AG08395 (cell line): ENCODE measurements at places on chromosomes 7 and 10.
A peak's percentile ranks its signal among the peaks of the same experiment; 100 is the strongest.

GRCh38 chr7:2715341-2716231, 27.6 kb downstream of the AMZ1 start:
- no peak for DNase-seq

DNA sequence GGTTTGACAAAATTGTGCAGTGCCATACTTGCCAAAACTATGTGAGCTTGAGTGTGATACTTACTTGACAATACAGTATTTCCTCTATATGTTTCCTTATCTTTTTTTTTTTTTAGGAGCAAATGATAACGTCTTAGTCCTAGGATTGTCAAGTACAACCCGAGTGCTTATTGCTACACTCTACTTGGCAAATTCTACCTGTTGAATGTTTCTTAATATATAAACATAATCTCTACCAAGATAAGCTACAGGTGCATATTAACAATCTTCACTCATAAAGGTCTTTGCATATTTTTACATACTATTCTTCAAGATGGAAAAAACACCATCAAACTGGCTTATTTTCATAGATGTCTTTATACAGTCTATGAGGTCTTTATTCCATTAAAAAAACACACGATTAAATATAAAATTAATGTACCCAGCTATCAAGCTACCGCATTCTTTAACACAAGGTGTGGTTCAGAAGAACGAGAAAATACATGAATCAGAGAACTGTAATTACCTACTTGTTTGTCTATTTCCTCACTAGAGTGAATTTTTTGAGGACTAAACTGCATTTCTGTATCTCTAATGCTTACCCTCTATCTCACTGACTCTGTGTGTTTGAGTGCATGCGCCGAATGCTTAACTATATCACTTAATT, 76.1 kb upstream of the PDSS1 start:
- DNase-seq, result no peak

DNA sequence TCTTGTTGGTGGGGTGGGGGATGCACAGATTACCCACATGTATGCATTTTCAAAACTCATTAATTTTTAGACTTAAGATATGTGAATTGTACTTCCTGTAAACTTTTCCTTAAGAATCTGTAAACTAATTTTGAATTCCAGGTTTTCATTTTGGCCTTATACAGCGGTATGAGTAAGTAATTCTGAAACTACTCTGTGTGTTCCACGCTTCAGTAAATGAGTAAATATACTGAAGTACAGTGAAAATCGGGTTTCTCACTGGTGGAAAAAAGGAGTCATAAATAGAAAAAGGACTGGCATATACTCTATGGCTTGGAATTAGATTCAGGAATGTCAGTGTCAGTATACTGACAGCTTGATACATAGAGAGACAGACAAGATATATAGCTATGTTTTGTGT, 72.8 kb downstream of the CTTNBP2 start:
- DNase-seq, result no peak

- peak; percentile 68 for DNase-seq
Observed at GRCh38 chr10:59337201-59337652, 25.1 kb downstream of the FAM13C start.

- peak; percentile 44 for DNase-seq
Observed at GRCh38 chr7:127514499-127514898, 70.9 kb downstream of the GCC1 start.

GRCh38 chr10:3749600-3749999, 35.4 kb downstream of the KLF6 start:
- peak; percentile 72 for DNase-seq

DNA sequence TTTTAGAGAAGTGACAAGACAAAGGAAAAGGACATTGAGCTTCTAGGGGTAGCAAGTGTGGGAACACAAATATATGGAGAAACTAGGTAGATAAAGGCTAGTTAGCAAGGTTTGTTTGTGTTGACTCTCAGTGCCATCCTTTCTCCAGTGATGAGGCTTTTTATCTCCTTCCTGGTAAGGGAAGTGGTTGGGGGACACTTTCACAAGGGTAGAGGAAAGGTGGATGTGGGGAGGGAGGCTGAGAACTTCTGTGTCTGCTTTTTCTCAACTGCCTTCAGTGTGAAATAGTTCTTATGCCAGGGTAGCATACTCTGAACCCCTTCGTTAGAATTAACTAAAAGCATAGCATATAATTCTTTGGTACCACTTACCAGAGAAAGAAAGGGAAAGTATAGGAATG, 93.0 kb upstream of the STRIP2 start:
- no peak for DNase-seq

- no peak for DNase-seq
Observed at GRCh38 chr7:20464891-20465290, 134.2 kb downstream of the ITGB8 start.

DNA sequence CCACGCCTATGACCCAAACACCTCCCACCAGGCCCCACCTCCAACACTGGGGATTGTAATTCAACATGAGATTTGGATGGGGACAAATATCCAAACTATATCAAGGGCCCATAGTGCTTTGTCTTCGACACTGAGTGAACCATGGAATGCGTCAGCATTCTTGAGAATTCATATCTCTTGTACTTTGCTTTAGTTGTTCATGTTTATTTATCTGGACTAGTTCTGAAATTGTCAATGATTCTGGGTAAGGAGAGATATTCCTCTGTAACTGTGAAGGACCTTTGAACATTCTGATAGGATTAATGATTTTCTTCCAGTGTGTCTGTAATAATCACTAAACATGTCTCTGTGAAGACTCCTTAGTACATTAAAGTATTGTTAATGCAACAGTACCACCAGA, 374.8 kb downstream of the LRMDA start:
- no peak for DNase-seq

- DNase-seq, result no peak
Observed at GRCh38 chr7:71793251-71793650, 618.9 kb downstream of the CALN1 start.

- no peak for DNase-seq
Observed at GRCh38 chr7:3451701-3452100, 150.6 kb downstream of the SDK1 start.

DNA sequence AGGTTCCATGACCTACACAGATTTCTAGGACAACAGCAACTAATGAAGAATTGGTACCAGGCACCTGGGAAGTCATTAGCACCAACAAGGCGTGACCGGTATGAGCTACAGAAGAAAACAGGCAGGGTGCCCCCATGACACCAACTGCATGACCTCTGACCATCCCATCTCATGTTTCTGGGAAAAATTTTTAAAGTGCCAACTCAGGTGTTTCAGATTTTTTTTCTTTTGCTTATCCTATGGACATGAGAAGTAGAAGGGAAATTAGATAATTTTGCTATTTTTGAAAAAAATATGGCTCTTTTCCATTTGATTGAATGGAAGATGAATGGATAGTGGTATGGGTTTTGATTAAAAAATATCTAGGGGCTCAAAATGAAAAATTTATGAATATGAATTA, 154.8 kb downstream of the NRCAM start:
- no peak for DNase-seq

DNA sequence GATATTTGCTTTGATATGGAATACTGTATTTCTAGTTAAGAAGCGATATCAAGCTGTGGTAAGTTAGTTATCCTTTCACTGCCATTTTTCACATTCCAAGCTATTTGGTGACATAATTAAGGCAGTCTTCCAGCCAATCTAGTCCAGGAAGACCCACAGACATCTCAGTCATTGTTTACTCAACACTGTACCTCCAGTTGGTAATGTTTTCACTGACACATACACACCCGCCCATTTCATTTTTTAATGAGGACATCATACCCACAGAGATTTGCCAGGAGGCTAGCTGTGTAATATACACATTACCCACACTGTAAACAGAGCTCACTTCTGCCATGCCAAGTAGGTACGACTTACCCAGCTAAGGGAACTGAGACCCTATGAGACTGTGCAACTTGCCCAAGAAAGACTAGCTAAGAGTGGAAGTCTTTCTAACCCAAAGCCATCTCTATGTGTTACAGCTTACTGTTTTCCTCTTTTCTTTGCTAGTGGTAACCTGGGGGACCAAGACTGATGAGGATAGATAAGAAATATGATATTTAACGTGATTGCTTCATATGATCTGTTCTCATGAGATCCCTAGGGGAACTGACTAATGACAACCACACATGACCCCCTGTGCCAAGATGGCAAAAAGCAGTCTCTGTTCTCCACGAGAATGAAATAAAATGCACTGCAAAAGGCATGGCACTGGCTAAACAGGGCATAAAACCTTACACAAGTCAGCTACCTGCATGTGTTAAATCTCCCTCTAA, 179.0 kb downstream of the DGKI start:
- peak; percentile 82 for DNase-seq

- no peak for DNase-seq
Observed at GRCh38 chr7:107870427-107871000, 20.5 kb upstream of the DLD start.

- no peak for DNase-seq
Observed at GRCh38 chr7:154794147-154794780, 208.7 kb downstream of the PAXIP1 start.

- DNase-seq, result no peak
Observed at GRCh38 chr7:18153183-18153748, 125.6 kb upstream of the PRPS1L1 start.

GRCh38 chr7:55178863-55179773, 160.3 kb downstream of the EGFR start:
- no peak for DNase-seq

DNA sequence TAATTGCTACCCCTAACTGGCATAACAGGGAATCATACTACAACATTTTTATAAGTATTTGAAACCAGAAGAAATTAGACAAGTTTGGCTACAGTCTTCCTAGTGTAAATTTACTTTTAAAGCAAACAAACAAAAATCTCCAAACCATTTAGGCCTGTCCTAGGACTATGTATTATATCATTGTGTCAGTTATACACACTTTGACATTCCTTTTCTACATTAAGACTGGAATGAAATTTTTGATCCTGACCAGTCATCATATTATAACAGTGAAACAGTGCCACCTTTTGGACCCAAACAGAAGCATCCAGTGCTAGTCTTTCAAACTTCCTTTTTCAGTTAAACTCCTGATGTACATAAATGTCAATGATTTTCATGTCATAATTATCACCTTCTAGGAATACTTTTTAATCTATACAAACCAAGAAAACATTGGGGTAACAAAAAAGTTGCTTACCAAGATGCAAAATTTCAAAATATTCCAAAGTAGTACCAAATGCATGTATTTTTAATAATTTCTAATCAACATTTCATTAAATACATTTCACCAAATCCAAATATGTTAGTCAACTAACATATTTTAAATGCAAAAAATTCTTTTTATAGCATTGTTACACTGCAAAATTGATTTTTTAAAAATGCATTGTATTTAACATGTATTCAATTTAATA, 75.7 kb downstream of the IMMP2L start:
- DNase-seq, result peak; percentile 61

DNA sequence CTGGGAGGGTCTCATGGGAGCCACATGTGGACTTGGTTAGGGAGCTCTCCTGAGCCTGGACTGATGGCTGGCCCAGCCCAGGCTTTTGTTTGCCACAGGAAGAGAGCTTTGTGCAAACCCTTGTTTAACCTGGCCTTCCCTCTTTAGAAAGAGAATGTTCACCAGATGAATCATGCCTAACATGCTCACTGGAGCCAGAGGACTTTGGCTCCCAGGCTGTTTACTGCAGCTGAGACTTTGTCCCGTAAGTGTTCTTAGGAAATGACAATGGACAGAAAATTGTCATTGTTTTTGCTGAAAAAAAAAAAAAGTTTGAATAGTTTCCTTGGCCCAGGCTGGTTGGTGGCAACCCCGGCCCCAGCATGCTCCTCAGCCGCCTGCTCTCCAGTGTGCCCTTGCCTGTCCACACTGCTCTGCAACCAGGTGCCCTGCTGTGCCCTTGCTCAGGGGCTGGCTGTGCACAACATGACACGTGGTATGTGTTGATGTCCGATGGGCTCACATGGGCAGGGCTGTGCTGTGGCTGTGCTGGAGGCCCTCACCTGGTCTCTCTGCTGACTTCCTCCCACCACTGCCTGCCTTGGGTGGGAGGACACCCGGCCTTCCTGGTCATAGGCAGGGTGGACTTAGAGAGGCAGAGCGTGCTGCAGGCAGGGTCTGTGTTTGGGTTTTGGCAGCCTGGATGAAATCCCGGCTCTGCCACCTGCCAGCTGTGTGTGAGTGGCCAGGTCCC, 215.3 kb upstream of the ZNF32 start:
- DNase-seq, result peak; percentile 79

DNA sequence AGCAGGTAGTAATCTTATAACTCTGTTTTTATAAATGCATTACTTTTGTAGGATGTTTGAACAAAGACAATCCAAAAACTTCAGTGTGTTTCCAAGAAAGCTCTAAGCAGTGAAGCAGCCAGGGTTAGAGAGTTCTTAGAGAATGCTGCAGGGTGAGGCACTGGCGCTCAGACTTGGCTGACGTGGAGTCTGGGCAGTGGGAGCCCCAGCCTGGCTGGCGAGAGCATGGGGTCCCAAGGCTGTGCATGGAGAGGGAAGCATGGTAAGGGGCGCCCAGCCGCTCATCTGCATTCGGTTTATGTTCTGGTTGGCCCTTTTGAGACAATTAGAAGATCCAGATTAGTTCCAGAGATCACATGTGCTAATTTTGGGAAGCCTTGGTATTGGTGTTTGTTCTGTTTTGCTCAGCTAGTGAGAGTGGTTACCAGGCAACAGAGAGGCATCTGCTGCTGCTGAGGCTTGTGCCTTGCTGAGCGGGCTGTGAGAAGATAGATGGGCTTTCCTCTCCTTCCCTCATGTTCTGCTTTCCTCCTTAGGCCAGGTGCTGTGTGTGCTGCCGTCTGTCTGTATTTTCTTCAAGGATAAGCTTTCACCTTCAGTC, 10.3 kb downstream of the SUN1 start:
- peak; percentile 25 for DNase-seq

DNA sequence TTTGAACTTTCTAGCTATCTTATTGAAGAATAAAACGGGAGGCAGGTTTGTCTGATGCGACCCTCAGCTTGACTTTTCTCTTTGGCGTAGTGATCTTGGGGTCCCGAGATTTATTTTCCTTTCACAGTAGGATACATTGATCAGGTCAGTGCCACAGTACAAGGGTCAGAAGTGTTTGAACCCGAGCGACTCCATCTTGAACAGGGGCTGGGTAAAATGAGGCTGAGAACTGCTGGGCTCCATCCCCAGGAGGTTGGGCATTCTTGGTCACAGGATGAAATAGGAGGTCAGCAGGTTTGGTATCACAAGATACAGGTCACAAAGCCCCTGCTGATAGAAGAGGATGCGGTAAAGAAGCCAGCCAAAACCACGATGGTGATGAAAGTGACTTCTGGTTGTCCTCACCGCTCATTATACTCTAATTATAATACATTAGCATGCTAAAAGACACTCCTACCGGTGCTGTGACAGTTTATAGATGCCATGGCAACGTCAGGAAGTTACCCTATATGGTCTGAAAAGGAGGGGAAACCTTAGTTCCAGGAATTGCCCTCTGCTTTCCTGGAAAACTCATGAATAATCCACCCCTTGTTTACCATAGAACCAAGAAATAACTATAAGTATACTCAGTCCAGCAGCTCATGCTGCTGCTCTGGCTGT, 3.0 kb upstream of the TECPR1 start:
- DNase-seq, result no peak

- DNase-seq, result no peak
Observed at GRCh38 chr10:96843823-96844222, 11.7 kb downstream of the LCOR start.

DNA sequence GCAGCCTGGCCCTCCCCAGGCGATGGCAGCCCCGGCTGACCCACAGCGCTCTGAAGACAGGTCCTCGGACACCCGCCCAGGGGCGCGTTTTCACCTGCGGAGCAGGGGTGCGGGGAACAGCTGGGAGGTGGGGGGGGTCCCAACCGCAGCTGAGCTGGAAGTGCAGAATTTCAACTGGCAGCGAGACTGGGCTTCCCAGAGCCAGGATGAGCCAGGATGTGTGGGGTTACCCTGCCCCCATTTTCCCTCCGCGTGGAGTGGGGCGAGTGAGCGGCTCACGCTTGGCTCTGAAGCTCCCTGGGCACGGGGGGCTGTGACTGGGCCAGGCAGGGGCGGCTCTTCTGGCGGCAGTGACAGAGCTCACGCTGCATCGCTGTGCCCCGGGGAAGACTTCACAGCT, 70.2 kb downstream of the DNAJB6 start:
- DNase-seq, result no peak
